ENCODE measurements at places on chromosomes 11 and 22.

- DNase-seq = no peak
Measured at GRCh38 chr22:29946220-29946619, 63.2 kb downstream of the MTMR3 start.

- no peak for DNase-seq
Measured at GRCh38 chr11:61603667-61604066, 22.8 kb upstream of the SYT7 start.

DNA sequence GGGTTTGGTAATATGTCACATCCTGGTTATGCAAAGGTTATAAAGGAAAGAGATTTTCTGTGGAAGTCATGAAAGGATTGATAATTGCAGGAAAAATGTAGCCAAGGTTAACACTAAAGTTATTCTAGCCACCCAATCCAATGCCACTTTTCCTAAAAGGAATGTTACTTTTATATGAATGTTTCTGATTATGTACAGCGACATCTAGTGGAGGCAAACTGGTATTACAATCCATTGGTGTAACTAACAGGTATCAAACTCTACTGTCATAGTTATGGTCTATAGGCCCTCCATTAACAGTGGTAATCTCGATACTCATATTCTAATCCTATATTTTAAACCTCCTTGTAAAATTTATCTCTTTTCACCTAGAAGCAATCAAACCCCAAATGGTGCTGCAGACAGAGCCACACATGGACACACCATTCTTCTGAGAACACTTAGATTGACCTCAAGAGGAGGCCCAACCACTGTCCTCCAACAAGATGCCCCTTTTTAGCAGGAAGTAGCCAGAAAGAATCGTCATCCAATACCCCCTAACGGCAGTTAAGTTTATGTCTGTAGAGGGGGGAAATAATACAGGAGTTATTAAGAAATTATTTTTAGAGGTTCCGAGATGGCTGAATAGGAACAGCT is 74.9 kb upstream of the RAG2 start:
- DNase-seq = no peak

- no peak for DNase-seq
Measured at GRCh38 chr11:46277313-46277621, 195 bp upstream of the CREB3L1 start.

DNA sequence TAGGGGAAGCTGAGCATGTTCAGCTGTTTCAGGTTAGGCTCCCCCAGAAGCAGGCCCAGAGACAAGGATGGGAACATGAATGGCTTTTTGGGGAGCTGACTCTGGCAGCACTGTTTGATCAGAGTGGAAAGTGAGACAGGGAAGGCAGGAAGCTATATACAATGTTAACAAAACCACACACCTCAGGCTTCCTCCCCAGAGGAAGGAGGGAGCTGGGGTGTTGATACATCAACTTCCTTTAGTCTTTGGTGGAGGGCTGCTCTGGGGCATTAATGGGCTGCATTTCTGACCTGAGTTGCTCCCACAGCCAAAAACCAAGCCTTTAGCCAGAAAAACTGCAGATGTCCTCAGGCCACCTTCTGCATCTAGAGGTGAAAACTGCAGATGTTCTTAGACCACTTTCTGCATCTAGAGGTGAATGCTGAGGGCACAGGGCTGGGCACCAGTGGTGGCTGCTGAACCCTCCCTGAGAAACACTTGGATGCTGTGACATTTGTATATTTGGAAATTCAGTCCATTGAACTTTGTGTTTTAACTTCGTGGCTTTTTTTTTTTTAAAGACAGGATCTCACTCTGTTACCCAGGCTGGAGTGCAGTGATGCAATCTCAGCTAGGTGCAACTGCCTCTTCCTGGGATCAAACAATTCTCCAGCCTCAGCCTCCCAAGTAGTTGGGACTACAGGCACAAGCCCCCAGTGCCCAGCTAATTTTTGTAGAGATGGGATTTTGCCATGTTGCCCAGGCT is 49.9 kb downstream of the KIAA1671 start:
- no peak for DNase-seq

GRCh38 chr11:126669416-126669815 is 313.9 kb downstream of the ST3GAL4 start:
- DNase-seq = no peak

DNA sequence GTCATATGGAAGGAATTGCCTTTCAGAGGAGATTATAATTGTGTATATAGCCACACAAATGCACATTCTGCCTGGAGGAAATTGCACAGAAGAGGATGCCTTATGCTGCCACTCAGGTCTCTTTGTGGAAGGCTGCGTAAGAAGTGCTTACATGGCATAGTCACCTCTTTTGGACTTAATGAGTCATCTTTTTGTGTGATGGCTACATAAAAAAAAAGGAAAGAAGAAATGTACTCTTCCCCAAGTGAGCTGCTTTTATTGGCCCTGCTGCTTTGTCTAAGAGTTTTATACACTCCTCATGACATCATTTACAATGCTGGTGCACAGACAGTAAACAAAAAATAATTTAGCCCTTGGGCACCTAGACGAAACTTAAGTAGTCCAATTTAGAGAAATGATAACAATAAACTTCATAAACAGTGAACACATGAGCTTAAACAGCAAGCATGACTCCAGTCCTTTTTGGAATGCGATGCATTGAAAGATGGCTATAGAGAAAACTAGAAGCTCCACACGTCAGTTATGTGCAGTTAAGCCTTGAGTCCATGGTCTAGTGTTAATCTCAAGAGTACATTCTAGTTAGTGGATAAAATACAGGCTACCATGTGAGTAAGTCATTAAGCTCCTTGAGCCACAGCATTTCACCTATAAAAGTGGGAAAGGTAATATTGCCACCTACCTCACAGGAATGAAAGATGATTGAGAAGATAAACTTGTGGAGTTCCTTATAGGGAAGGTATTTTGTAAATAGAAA is 12.0 kb downstream of the CSTPP1 start:
- DNase-seq = no peak

DNA sequence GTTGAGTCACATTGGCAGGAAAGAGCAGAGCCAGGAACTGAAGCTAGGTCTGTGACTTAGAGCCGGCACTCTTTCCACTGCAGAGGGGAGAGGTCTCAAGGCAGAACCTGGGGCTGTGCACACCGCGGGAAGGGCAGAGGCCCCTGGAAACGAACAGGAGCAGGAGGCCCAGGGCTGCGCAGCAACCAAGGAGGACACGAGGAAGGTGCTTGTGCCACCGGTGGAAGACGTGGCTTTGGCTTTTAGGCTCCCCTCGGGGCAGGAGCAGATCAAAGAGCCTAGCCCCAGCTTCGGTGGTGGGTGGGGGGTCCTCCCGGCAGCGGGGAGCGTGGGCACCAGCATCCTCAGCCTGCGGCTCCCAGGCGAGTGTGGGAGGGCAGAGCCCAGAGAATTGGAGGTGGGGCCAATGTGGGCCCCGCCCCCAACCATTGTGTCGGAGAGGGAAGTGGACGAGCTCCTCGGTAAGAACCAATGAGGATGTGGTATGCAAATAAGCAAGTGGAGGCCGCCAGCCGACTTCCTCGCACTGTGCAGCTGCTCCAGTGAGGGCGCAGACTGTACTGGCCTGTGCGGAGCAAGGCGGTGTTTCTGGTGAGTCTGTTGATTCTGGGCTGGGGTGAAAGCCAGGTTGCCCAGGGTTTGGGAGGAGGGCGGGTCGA is at the start of gene CCDC116:
TSS of gene CCDC116 (plus strand) at position 524 of the 659 bp plus-strand sequence. CDS start 422 bp downstream, outside the sequence.
- DNase-seq = peak; percentile 83

DNA sequence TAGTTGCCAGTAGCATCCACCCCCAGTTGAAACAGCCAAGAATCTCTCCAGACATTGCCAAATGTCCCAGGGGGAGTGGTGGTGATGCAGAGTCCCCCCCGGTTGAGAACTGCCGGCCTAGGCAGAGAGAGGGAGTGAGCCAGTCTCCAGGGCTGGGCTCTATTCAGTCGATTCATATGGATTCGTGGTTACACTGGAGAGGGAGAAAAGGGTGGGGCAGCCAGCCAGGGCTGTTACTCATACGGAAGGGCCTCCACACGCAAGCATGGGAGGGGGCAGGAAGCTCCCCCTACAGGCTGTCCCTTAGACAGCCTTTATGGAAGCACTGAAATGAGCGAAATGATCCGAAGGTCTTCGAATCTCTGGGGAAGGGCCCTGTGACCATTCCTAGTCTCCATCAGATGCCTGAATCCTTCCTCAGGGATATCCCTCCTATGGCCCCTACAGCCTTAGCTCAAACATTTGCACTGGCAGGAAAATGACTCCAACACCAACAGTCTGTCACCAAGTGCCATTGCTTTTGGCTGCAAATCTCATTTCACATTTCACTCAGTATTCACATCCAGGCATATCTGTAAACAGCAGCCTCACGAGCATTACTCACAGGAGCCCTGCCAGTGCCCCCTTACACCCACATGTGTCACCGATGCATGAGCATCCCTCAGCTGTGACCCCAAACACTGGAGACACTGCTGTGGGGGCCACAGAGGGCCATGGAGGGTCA is 18.4 kb upstream of the TLCD5 start:
- DNase-seq = no peak

DNA sequence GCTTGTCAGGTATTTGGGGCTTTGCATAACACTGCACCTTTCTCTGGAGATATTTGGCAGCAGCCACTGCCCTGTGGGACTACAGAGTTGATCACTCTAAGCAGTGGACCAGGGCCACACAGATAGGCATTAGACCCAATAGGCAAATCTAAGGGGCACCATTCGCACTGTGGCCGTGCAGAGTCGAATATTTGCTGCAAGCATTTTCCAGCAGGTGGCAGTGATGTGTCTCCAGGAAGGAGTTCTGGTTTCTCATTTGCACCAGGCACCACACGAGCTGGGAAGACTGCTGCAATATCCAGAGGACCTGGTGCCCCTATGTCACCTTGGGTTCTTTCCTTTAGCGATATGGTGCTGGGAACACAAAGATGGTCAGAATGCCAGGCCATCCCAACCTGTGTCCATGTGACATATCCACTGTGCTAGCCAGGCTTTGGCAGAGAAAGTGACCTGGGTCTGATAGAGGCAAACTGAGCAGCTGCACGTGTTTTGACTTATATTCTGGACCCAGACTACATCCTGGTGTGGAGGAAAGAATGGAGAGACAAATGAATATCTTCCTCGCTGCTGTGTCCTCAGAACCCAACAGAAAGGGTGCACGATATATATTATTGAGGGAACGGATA is 318.7 kb downstream of the BUD13 start:
- DNase-seq = peak; percentile 53

GRCh38 chr11:20310596-20311394 is 52.7 kb upstream of the HTATIP2 start:
- no peak for DNase-seq

GRCh38 chr11:130645164-130645842 is 196.9 kb downstream of the ADAMTS15 start:
- no peak for DNase-seq

- DNase-seq = no peak
Measured at GRCh38 chr11:121450401-121450800, 1.7 kb upstream of the SORL1 start.

- DNase-seq = no peak
Measured at GRCh38 chr11:111561791-111562325, 21.3 kb downstream of the LAYN start.

DNA sequence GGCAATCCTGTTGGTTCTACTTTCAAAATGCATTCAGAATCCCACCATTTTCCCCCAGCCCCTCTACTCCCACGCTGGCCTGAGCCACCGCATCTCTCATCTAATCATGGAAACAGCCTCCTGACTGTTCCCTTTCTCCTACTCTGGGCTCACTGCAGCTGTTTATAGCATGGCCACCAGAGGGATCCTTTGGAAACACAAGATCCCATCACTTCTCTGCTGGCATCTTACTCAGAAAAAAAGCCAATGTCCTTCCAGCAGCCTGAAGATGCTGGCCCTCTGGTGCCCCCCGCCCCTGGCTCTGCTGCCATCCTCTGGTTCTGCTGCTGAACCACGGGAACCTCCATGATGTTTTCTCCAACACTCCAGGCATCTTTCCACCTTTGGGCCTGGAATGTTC is 11.1 kb downstream of the MS4A8 start:
- DNase-seq = no peak
